ENCODE measurements at places on chromosomes 1 and 21.

GRCh38 chr1:15492596-15492995, 16.7 kb downstream of the CELA2B start:
- no peak for DNase-seq

DNA sequence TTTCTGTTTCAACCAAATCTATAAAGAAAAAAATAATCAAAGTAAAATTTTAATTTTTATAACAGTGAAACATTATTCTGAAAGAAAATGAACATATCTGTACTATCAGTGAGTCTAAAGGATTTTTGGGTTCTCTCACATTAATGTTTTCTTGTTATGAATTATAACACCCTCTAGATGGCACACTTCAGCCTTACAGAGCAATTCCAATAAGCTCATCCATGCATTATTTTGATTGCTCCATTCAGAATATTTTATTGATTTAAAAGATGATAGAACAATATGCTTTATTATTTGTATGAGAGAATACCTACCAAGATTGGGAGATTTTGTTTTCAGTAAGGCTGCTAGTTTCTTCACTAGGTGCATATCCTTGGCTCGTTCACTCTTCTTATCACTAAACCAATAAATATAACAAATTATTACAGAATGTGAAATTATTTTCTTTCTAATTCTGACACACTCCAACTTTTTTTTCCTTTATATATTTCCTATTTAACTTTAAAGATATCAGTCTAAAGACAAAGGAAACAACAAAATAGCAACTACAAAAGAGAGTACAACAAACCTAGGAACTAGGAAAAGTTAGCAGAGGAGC, 82.4 kb downstream of the RAB3GAP2 start:
- no peak for DNase-seq

- DNase-seq = no peak
Measured at GRCh38 chr1:229629261-229629660, 3.2 kb downstream of the URB2 start.

GRCh38 chr1:9399510-9400424, 107.1 kb downstream of the SPSB1 start:
- no peak for DNase-seq

DNA sequence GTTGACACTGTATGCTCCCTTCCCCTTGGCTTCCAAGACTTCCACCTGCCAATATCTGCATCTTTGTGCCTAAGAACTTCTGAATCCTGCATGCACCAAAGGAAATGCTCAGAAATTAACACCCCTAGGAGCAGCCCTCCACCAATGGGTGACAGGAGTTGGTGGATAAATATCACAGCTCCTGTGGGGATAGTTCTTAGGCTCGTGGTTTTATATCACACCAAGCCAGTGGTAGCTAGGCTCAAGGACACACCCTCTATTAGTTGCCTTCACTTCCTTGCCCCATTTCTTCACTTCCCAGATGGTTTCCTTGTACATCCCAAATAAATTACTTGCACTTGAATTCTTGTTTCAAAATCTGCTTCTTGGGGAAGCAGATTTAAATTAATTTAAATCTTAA, 16.9 kb upstream of the CDC14A start:
- DNase-seq = no peak

GRCh38 chr1:34002810-34003209, 138.9 kb downstream of the HMGB4 start:
- DNase-seq = no peak

GRCh38 chr21:37711836-37712568, 204.3 kb downstream of the KCNJ6 start:
- DNase-seq = peak; percentile 37

- no peak for DNase-seq
Measured at GRCh38 chr1:160534823-160535605, 12.0 kb upstream of the SLAMF6 start.

GRCh38 chr1:190439447-190439846, 38.2 kb downstream of the BRINP3 start:
- no peak for DNase-seq

GRCh38 chr1:63858153-63858552, 84.3 kb downstream of the ROR1 start:
- no peak for DNase-seq

DNA sequence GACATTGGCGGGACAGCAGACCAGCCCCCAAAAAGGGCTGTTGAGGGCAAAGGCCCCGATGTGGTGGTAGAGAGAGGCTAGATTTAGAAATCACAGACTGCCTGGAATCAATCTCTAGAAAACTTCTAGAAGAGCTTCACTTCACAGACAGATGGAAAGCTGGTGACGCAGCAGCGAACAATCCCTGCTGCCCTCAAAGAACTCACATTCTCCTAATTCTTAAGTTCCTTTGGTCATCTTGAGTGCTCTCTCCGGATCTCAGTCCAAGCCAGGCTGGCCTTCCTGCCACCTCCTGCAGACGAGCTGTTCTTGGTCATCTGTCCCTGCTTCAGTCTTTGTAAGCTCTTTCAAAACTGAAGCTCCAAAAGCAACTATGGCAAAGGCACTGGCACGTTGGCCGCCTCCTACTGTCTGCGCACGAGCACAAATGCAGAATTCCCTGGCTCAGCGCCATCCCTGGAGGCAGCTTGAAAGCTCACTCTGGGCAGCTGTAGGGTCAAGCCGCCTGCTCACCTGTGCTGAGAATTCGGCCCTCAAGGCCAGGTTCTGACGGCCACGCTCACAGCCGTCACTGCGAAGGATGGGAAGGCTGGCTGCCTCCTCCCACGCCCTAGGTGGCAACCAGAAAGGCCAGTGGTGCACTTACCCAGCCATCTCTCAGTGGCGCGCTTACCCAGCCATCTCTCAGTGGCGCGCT, 110.6 kb downstream of the NPHP4 start:
- no peak for DNase-seq

DNA sequence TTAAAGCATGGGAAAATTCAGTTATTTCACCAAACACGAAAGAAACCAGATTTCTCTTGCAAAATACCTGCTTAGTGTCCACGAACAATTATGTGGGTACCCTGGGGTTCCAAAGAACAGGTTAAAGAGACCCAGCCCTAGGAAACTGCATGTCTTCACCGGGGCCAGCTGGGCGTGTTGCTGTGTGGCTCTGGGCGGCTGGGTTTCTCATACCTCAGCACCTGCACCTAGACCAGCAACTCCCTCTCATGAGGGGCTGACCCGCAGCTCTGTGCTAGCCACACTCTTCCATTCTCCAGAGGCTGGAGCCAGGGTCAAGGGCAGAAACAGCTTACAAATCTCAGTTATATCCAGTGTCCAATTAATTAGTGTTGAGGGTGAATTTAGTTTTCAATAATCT, 40.3 kb downstream of the ACP6 start:
- DNase-seq = no peak

DNA sequence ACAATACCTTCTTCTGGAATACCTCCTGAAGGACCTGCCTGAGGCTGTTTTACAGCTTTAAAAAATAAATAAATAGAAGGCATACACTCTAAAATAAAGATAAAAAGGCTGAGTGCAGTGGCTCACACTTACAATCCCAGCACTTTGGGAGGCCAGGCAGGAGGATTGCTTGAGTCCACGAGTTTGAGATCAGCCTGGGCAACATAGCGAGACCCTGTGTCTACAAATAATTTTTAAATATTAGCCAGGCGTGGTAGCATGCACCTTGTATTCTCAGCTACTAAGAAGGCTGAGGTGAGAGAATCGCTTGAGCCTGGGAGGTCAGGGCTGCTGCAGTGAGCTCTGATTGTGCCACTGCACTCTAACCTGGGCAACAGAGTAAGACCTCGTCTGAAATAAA, 75.0 kb downstream of the OSBPL9 start:
- DNase-seq = no peak

DNA sequence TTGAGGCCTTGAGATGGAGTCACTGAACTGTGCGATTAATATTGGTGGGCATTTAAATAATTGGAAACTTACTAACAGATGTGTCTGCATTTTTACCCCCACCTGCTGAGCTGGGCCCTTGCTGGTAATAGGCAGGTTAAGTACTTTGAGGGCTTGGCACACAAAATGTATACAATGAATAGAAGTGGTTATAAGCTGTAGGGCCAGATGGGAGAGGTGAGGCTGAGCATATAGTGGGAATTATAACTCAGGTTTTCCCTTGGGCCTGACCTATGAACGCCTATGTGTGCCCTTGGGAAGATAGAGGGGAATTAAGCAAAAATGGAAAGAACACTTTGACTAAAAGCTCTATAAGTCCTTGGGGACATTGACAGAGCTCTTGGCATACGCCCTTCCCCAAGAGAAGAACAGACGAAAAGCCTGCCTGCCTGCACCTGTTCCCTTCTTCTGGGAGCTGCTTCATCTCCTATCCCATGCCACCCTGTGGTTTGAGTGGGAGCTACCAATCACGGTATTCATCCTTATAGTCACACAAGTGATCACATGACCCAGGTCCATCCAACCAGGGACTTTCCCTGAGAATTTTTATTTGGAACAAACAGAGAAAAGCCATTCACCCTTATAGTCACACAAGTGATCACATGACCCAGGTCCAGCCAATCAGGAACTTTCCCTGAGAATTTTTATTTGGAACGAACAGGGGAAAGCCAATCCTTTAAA, 260.7 kb upstream of the CSF3R start:
- DNase-seq = no peak

DNA sequence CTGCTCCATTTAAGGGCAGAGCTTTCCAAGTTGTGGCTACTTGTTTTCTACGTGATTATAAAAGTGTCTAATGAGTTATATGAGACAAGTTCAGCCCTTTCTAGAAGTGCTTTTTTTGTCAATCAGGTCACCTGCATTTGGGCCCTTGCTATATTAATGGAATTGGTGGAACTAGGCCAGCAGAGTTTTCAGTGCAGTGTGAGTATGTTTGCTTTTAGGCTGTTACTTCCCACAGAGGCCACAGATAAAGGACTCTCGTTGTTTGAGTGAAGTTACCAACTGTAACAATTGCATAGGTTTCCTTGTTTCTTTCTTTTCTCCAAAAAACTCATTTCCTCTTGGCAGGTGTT, 10.9 kb downstream of the SMAP2 start:
- no peak for DNase-seq

- DNase-seq = no peak
Measured at GRCh38 chr1:35377555-35377954, 109.0 kb downstream of the ZMYM4 start.

DNA sequence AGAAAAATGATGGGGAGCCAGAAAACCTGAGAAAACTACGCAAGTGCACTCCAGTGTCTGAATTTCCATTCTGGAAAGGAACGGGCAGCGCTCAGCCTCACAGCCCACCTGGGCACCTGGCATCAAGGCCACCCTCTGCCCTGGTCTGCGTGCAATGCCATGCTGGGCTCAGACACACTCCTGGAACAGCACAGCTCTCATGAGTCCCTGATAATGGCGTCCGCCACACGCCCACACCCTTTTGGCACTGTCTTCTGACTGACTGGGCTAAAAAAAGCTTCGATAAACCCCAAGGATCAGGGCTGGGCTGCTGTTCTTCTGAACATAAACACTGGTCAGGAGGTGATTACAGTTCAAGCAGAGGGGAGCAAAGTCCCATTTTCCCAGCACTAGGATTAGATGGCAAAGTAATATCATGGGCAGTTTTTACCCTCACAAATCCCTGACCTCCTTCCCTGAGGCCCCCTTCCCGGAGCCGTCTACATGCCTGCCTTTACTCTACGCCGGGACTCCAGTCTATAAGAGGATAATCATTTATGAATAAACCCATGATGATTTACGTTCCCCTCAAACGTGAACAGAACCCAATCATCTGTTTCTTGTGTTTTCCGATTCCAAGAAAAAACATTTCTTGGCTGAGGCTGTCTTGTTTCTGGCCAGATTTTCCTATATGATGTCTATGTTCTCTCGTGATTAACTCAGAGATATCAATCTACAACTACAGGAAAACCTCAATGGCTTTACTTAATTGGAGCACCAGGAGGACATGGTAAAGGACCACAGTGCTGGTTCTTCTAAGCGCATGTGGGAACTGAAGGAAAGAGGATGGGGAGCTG, 22.6 kb downstream of the RCAN1 start:
- no peak for DNase-seq

DNA sequence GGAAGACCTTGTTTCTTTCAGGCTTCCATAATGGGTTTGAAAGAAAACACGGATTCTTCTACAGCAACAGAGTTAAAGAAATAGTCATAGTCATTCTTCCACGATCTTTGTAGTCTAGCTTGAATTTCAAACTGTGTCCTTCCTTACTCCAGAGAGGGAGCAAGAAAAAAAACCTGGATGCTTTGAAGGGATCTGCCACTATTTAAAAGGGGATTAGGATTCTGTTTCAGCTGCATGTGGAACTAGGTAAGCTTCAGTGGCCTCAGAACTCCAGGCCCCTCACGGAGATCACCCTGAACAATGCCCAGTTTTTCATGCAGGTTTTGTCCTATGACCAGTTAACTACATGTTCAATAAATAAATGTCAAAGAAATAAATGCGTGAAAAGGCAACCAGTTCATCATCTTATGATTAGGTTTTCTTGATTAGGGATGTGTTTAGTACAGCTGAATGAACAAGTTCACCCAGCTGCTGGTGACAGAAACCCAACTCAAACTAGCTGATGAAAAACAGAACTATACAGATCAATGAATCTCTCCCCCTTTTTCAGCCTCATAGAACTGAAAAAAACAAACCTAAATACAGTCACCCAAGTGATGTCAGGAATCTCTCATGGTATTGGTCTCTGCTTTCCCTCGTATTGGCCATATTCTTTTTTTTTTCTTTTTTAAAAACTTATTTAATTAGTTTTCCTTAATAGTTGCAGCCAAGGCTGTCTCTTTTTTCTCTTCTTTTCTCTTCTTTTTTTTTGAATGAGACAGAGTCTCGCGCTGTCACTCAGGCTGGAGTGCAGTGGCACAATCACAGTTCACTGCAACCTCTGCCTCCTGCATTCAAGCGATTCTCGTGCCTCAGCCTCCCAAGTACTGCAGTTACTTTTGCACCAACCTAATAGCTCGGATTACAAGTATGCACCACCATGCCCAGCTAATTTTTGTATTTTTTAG, 14.6 kb upstream of the MPZL1 start:
- no peak for DNase-seq

GRCh38 chr1:201560328-201561194, 21.6 kb downstream of the NAV1 start:
- no peak for DNase-seq

DNA sequence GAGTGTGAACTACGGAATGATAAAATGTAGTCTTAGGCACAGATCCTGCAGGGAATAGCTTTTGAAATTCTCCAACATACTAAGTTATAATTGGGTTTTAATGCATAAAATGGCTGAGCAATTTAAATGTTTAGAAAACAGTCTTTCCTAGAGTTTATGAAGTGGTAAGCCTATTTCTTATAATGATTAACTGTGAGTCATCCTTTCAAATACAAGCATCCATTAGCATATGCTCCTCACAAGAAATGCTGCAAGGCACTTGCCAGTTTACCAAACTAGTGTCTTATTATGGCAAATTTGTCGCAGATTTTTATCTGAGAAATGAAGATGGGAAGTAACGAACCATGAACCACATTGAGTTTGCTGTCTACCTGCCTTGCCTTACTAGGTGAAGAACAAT, 101.3 kb upstream of the ESRRG start:
- no peak for DNase-seq

GRCh38 chr1:234927971-234928640, 200.5 kb downstream of the TOMM20 start:
- no peak for DNase-seq

- no peak for DNase-seq
Measured at GRCh38 chr1:1794999-1795398, 16.7 kb upstream of the NADK start.

GRCh38 chr1:61950418-61950817, 208.1 kb downstream of the PATJ start:
- no peak for DNase-seq
